Mesenteric fat pad (tissue), 1 donor: ENCODE measurements at places on chromosomes 7 and 10. TPM values are rescaled to one million over a fixed set of nuclear protein-coding genes. Genes with fewer than 3 reads are reported as not detected.

DNA sequence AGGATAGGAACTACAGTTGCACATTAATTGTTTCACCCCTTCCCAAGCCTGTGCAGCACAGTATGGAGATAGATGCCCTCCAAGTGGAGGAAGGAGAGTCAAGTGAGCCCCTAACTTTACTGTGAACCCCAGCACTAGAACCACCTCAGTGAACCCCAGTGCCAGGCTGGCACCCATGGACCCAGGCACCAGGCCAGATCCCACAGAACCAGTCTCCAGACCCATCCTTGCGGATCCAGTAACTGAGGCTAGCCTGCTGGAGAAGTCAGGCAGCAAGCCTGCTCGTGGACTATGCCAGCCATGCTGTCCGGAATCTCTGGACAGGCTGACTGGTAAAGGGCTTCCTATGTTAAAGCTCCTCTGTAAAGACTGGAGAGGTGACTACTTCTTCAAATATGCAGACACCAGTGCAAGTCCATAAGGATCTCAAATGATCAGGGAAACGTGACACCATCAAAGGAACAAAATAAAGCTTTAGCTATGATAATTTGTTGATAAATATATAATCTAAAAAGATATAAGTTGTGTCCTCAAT is 27.7 kb downstream of the SHOC2 start:
- DNase-seq, result no peak

DNA sequence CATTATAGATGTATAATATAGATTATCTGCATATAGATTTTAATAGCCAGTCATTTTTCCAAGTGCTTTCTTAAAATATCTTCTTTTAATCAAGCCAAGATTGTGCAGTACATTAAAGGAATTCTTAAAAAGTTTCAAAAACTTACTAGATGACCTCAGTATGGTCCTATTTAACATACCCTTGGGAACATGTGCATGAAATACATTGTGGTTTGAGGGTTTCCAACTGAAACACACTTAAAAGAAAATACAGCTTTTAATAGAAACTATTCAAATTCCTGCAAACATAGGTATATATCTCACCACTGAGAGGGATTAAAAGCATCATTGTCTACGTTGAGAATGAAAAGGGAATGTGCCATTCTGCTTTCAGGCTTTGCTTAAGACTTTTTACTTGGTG is 364.9 kb downstream of the SUGCT start:
- no peak for DNase-seq

DNA sequence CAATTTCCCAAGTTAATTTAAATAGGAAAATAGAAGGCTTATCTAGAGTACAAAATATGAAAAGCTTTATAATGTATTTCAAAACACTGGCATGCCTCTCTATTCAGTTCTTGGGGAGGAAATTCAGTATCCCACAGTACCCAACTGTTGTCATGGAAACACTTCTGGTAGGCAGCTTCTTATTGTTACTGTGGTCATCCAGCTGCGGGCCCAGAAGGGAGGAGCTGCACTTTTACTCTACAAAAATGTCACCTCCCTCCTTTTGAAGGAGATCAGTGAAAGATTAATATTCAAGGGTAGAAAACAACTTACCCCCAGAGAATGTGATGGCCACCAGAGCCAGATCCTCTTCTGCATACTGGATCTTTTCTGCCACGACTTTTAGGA is 202.8 kb downstream of the RAPGEF5 start:
- DNase-seq, result no peak

The UNCX gene
- not detected for total RNA-seq

DNA sequence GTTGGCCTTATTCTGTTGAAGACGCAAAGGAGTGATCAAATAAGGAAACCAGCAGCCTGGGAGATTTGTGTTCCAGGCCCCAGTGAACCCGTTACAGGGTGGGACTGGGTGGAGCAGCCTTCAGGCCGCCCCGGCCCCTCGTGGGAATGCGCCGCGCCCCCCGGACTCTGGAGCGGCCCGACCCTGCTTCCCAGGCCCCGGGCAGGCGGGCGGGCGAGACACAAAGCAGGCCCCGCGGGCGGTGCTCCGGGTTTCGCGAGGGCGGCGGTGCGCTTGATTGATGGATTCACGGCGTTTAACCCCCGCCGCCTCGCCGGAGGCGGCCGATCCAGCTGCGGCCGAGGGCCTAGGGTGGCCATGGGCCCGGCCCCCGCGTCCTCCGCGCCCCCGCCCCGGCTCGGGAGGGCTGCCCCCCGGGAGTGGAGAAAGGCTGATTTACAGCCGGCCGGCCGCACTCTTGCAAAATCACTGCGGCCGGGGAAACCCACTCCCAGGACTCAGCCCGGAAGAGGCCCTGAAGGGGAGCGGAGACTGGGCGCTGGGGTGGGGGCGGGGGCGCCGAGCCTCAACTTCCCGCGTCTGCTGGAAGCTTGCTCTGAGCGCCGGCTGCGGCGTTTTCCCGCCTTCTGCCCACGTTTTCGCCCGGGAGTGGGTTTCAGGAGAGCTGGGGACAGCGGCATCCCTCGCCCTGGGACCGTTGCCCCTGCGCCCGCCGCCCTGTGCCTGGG is 299.6 kb upstream of the NFE2L3 start:
- no peak for DNase-seq

DNA sequence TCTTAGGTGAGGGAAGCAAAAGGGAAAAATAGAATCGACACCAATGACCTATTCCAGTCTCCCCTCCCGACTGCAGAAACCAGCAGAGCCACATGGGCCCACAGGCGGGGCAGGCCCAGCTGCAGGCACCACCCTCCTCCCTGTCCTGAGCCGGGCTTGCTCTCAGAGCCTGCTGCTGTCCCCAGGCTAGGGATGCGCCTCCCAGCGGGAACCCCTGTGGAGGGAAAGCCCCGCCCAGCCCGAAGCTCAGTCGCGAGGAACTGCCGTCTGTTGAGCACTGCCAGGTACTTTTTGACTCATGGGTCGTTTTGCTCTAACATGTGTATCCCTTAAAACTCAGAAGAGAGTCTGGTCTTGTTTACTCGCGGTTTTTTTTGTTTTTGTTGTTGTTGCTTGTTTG is 124.5 kb upstream of the RET start:
- peak; percentile 73 for DNase-seq
